Ascending aorta (tissue), 2 donors: ENCODE measurements at places on chromosomes 1 and 21.
A peak's percentile ranks its signal among the peaks of the same experiment; 100 is the strongest.

DNA sequence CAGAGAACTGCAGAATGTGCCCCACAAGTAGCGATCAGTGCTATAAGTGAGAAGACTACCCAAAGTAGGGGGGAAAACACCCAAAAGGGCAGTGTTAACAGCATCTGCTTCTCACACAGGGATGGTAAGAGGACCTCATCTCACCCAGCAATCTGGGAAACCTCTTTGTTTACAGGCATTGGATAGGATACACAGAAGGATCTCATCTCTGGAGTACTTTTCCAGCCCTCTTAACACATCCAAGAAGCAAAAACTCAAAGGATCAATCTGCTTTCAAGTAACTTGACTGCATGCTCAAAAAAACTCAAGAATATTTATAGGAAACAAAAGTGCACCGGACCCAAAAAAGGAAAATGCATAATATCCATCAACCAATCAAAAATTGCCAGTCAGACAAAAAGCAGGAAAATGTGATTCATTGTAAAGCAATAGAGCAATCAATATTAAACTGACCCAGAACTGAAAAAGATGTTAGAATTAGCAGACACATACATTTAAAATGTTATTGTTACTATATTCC lies 311.0 kb upstream of the CXADR start:
- H3K4me3 ChIP-seq: no peak overlapping the region
- H3K27ac ChIP-seq: no peak overlapping the region
- no peak for DNase-seq
- no peaks in the 10 kb centered on the region for H3K4me1 ChIP-seq
- H3K36me3 ChIP-seq: no peaks in the 10 kb centered on the region

DNA sequence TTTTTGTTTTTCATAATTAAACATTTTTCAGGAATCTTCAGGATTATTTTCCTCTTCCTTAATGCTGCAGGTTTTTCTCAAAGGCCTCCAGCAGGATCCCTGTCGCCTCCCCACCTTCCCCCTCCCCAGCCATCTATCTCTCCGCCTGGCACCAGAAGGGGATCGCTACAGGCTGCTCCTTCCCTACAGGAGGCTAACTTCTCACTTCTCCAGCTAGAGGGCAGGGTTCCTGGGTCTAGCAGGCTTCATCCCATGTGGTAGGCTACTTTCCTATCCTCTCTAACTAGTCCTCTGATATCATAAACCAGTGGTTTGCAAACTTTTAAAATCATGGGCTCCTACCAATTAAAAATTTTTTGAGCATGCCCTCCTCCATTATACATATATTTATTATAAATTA lies 104.1 kb downstream of the KCNN3 start:
- H3K4me3 ChIP-seq: no peak overlapping the region
- H3K27me3 ChIP-seq: no peaks in the 10 kb centered on the region
- peak; percentile 15 for DNase-seq
- H3K36me3 ChIP-seq: no peaks in the 10 kb centered on the region
- no peaks in the 10 kb centered on the region for H3K4me1 ChIP-seq

DNA sequence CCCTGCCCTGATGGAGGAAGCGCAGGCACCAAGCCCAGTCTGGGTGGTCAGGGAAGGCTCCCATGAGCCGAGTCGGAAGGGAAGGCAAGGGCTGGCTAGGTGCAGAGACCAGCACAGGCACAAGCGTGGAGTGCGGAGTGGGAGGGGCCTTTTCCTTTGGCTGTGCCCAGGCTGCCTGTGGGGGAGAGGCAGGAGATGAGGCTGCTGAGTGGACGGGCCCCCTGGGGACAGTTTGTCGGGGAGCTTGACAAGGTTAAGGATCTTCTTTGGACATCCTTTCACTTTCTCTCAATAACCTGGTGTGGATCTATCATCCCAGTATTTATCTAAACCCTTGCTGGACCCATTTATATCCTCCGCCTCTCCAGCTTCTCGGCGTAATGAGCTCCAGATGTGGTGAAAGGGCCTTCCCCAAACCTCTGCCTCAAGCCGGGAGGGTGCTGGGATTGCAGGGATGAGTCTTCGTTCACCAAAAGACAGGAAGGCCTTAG lies 42.9 kb downstream of the EPHB2 start:
- no peak overlapping the region for H3K27ac ChIP-seq
- peak; percentile 65 for DNase-seq
- H3K36me3 ChIP-seq: no peaks in the 10 kb centered on the region

DNA sequence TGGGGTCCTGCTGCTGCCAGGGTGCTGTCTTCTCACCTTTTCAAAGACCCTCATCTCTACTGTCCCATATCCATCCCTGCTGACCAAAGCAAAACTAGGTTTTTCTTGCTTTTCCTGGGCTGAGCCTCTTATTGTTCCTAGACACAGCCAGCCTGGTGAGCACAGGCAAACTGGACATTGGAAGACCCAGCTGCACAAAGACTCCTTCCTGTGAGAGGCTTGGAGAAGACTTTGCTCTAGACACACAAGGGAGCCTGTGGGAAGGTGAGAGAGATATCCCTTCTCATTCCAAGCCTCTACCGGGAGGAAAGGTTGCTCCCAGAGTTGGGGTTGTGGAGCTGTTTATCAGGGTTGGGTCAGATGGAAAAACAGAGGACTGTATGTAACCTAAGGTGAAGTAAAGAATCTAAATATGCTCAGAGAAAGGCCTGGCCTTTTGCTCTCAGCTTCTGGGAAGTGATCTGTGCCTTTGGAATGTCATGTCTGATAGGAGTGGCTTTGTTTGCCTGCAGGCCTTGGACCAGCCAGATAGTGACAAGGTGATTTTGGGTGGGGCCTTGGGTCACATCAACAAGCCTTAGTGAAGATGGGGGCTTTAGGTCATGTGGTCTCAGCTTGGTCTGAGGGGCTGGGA lies 87.6 kb upstream of the RUNX1 start:
- no peaks in the 10 kb centered on the region for H3K36me3 ChIP-seq
- no peak overlapping the region for H3K4me3 ChIP-seq
- H3K27ac ChIP-seq: no peak overlapping the region
- DNase-seq: no peak
